ENCODE measurements at places on chromosomes 6 and 20. TPM values are rescaled to one million over a fixed set of nuclear protein-coding genes. Genes with fewer than 3 reads are reported as not detected.

The PI3 gene
- not detected for total RNA-seq

DNA sequence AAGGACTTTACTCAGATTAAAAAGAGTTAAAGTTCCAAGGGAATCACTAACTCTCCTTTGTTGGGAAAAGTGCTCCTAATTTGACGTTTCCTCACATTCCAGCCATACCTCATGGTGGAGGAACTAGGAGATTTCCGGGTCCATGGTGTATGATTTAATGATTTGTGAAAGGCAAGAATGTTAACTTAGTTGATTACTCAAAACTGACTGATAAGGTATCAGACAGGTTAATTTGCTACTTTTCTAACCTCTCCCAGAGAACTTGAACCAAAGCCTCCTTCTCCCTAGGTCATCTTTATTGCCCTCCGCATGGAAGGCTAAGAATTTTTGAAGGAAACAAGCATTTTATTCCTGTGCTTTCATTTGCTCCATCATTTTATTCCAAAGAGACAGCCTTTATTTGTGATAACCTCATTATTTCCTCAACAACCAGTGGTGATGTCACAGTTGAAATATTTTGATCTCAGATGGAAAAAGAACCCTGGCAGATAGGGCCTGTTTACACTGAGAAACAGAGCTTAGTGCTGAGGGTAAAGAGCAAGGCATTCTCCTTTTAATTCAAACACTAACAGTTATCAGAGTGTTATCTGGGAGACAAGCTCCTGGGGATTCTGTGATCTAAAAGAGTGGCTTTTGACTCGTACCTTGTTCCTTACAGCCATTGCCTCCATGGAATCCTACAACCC lies 57.4 kb upstream of the BMP2 start:
- H3K36me3 ChIP-seq: no peaks in the 10 kb centered on the region
- H3K4me3 ChIP-seq: no peak overlapping the region
- H3K27ac ChIP-seq: no peak overlapping the region

- H3K27me3 ChIP-seq: no peaks in the 10 kb centered on the region
- H3K4me3 ChIP-seq: no peak overlapping the region
- H3K27ac ChIP-seq: no peak overlapping the region
- H3K4me1 ChIP-seq: no peaks in the 10 kb centered on the region
Observed at GRCh38 chr6:147035886-147036285, 168.3 kb upstream of the STXBP5 start.

GRCh38 chr20:18585134-18585533 lies 2.7 kb upstream of the DTD1 start:
- H3K27ac ChIP-seq: no peak overlapping the region
- H3K4me3 ChIP-seq: no peak overlapping the region
- DNase-seq: no peak
- peaks cover 8% of the 10 kb centered on the region for H3K4me1 ChIP-seq

- H3K4me3 ChIP-seq: no peak overlapping the region
- no peaks in the 10 kb centered on the region for H3K36me3 ChIP-seq
- no peak overlapping the region for H3K27ac ChIP-seq
- DNase-seq: no peak
Observed at GRCh38 chr6:152096863-152097496, 289.5 kb downstream of the ESR1 start.
